CD8-positive, alpha-beta memory T cell (primary cell): ENCODE measurements at places on chromosomes 13 and 19. TPM values are rescaled to one million over a fixed set of nuclear protein-coding genes. Genes with fewer than 3 reads are reported as not detected.

The DHRS12 gene
- polyA plus RNA-seq: 35.6 TPM

DNA sequence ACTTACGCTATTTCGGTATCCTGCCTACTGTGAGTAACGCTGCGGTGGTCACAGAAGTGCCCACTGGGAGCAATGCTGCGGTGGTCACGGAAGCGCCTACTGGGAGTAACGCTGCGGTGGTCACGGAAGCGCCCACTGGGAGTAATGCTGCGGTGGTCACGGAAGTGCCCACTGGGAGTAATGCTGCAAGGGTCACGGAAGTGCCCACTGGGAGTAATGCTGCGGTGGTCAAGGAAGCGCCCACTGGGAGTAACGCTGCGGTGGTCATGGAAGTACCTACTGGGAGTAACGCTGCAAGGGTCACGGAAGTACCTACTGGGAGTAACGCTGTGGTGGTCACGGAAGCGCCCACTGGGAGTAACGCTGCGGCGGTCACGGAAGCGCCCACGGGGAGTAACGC, 52.1 kb upstream of the SOX1 start:
- no peak overlapping the region for H3K27ac ChIP-seq
- H3K36me3 ChIP-seq: no peaks in the 10 kb centered on the region
- DNase-seq: no peak
- H3K4me3 ChIP-seq: no peak overlapping the region

DNA sequence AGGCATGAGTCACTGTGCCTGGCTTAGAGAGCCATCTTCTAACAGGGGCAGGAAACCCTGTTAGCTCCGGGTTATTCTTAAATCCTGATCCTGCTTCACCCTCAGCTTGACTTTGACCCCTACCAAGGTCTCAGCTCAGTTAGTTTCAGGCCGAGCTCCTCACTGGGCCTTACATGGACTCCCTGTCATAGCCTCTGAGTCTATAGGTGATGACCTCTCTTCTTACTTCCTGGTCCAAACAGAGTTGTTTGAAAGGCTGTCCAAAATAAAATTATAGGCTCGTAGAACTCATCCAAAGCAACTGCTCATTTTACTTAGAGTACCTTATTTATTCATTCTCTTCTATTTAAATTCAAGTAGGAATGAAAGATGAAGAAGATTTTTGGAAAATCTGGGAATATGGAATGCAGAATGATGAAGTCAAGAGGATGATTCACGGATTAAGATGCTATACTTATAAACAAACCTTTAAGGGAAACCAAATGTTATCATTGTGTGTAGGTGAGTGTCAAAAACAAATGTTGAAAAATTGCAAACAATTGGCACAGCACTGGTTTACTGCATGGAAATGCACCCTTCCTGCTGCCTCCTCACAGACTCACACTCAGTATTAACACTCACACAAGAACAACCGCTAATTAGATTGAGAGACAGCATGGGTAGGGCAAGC, 174.1 kb downstream of the RGCC start:
- no peak overlapping the region for H3K4me3 ChIP-seq
- no peaks in the 10 kb centered on the region for H3K27me3 ChIP-seq
- H3K27ac ChIP-seq: no peak overlapping the region
- no peaks in the 10 kb centered on the region for H3K4me1 ChIP-seq
- H3K36me3 ChIP-seq: no peaks in the 10 kb centered on the region

The IL4I1 gene
- polyA plus RNA-seq: 13.1 TPM

DNA sequence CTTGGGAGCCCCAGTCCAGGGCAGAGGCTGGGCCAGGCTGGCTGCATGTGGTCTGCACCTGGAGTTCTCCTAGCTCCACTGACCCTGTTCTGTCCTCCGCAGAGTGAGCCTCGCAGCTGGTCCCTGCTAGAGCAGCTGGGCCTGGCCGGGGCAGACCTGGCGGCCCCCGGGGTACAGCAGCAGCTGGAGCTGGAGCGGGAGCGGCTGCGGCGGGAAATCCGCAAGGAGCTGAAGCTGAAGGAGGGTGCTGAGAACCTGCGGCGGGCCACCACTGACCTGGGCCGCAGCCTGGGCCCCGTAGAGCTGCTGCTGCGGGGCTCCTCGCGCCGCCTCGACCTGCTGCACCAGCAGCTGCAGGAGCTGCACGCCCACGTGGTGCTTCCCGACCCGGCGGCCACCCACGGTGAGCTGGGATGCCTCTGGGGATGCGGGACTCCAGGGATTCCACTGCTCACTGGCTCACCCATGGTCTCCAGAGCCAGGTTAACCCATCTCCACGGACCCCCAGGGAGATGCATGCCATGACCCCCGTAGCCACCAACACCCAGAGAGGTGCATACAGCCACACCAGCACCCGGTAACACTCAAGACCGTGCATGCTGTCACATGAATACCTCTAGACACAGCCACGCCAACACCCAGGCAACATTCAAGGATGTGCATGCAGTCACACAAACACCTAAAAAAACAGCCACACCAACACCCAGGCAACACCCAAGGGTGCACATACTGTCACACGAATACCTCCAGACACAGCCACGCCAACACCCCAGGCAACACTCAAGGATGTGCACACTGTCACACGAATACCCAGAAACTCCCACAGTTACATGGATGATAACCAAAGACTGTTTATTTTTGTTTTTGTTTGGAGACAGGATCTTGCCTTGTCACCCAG, 8.2 kb downstream of the PKN1 start:
- peak overlapping the region; percentile 75 for H3K4me3 ChIP-seq
- no peaks in the 10 kb centered on the region for H3K27me3 ChIP-seq
- peaks cover 42% of the 10 kb centered on the region for H3K36me3 ChIP-seq
- H3K27ac ChIP-seq: no peak overlapping the region

- DNase-seq: no peak
- H3K27me3 ChIP-seq: no peaks in the 10 kb centered on the region
- no peaks in the 10 kb centered on the region for H3K36me3 ChIP-seq
- H3K4me3 ChIP-seq: no peak overlapping the region
- H3K4me1 ChIP-seq: no peaks in the 10 kb centered on the region
Measured at GRCh38 chr13:96780105-96780504, 214.2 kb downstream of the OXGR1 start.

The COMP gene
- polyA plus RNA-seq: not detected

GRCh38 chr13:29674532-29674931, 79.0 kb upstream of the SLC7A1 start:
- H3K36me3 ChIP-seq: no peaks in the 10 kb centered on the region
- no peaks in the 10 kb centered on the region for H3K27me3 ChIP-seq
- DNase-seq: no peak

DNA sequence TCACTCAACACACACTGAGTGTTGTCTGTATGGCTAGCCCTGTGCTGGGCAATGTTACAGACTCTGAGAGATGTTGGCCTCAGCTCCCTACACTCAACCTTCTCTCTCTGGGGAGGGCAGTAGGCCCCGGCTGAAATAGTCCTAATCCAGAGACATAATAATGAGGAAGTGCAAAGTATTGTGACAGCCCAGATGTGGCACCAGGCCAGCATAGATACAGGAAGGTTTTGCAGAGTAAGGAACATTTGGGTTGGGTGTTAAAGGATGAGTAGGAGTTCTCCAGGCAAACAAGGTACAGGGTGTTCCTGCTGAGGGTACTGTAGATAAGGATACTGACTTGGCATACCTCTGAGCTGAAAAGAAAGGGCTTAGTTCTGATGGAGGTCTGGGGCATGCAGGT, 2.4 kb downstream of the LIN7B start:
- H3K4me3 ChIP-seq: no peak overlapping the region
- H3K36me3 ChIP-seq: no peaks in the 10 kb centered on the region
- H3K27me3 ChIP-seq: no peaks in the 10 kb centered on the region
- H3K4me1 ChIP-seq: peaks cover 18% of the 10 kb centered on the region
- DNase-seq: no peak
- no peak overlapping the region for H3K27ac ChIP-seq

GRCh38 chr19:44611812-44612295, 1.5 kb upstream of the IGSF23 start:
- DNase-seq: no peak
- H3K27me3 ChIP-seq: no peaks in the 10 kb centered on the region
- no peak overlapping the region for H3K4me3 ChIP-seq
- H3K36me3 ChIP-seq: no peaks in the 10 kb centered on the region
- no peak overlapping the region for H3K27ac ChIP-seq

DNA sequence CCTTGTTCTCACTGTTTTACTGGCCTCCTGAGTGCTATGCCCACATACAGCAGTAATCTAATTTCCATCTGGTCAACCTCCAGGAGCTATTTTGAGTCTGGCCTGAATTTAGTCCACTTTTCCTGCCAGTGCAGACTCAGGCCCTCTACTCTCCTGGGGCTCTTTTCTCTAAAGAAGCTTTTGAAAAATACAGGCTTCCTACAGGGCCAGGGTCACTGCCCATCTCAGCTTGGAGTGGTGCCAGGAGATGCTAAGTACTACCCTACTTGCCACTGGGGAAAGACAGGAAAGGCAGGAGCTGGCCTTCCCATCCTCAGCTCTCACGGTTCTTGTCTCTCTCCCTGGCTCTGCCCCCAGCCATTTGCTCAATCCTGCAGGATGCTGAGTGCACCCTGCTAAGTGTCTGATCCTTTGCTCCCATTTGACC, 101.7 kb upstream of the SERP2 start:
- DNase-seq: no peak
- no peak overlapping the region for H3K4me3 ChIP-seq

GRCh38 chr13:43482026-43482425, 304.7 kb downstream of the ENOX1 start:
- H3K4me1 ChIP-seq: no peaks in the 10 kb centered on the region
- H3K36me3 ChIP-seq: no peaks in the 10 kb centered on the region
- H3K27me3 ChIP-seq: no peaks in the 10 kb centered on the region
- DNase-seq: no peak
- no peak overlapping the region for H3K27ac ChIP-seq
- H3K4me3 ChIP-seq: no peak overlapping the region

The ZNF726 gene
- polyA plus RNA-seq: 1.6 TPM

- no peak overlapping the region for H3K4me3 ChIP-seq
- H3K36me3 ChIP-seq: peaks cover 45% of the 10 kb centered on the region
- no peaks in the 10 kb centered on the region for H3K4me1 ChIP-seq
- H3K27me3 ChIP-seq: no peaks in the 10 kb centered on the region
- no peak for DNase-seq
- no peak overlapping the region for H3K27ac ChIP-seq
Measured at GRCh38 chr19:11019824-11020223, 59.0 kb downstream of the SMARCA4 start.

DNA sequence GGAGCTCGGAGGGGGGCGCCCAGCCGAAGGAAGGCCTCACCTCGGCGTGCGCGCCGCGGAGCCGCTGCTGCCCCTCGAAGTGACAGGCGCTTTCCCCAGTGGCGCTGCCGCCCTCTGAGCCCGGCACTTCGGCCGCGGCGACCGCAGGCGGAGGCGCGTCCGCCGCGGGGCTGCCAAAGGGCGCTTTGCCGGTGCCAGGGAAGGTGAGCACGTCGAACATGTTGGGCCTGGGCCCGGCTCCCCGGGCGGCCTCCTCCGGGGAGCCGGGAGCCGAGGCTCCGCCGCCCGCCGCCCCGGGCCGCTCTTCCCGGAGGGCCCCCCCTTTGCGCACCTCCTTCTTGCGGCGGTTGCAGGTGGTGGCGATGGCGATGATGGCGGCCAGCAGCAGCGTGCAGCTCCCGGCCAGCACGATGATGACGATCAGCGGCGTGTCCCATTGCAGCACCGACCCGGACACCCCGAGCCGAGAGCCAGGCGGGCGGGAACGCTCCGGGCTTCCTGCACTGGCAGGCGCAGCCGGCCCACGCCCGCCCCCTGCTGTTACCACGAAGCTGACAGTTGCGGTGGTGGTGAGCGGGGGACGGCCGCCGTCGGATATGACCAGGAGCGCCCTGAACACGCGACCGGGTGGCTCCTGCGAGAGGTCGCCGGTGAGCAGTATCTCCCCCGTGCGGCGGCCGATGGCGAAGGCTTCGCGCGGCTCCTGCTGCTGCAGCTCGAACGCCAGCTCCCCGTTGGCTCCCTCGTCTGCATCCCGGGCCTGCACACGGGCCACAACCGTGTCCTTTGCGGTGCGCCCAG, 2.5 kb downstream of the PCDH8 start:
- no peak overlapping the region for H3K4me3 ChIP-seq
- peaks cover 32% of the 10 kb centered on the region for H3K27me3 ChIP-seq
- peaks cover 9% of the 10 kb centered on the region for H3K4me1 ChIP-seq
- DNase-seq: no peak
- no peaks in the 10 kb centered on the region for H3K36me3 ChIP-seq

DNA sequence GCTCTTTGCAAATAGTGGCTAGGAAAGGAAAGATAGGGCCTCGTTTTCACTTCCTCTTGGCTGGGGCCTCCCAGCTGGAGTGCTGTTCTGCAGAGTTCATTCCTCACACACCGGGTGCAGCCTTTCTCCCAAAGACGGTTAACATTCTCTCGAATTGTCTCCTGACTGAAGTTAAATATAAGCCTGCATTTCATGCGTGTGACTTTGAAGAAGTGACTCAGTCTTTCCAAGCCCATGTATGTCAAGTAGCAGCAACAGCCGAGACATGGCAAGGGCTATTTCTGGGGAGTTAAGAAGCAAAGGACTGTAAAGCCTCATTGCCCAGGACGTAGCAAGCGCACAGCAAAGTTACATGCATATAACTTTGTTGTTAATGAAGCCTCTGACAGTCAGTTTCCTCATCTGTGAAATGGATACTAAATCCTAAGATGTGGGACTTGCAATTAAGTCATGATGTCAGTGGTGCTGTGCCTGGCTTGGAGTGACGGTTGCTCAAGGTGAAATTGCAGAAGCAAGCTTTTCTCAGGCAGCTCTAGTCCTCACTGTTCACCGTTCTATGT, 502.4 kb downstream of the MYO16 start:
- no peak overlapping the region for H3K4me3 ChIP-seq
- no peaks in the 10 kb centered on the region for H3K4me1 ChIP-seq
- no peaks in the 10 kb centered on the region for H3K36me3 ChIP-seq
- no peak for DNase-seq

DNA sequence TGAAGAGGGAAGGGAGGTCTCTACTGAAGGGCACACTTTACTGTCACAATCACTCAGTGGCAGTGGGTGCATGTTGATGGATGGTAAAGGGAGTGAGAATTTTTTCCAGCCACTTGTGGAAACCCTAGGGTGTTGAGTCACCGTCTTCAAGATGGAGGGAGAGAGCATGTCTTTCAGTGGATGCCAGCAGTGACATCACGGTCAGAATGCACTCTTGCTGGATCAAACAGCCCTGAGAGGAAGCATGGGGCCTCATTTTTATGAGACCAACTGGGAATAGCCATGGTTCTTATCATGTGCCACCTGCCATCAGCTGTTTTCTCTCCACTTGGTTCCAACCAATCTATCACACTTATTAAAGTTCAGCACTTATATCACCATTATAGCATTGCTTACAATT, 182.5 kb downstream of the KCNRG start:
- no peaks in the 10 kb centered on the region for H3K27me3 ChIP-seq
- DNase-seq: no peak
- H3K27ac ChIP-seq: no peak overlapping the region
- no peak overlapping the region for H3K4me3 ChIP-seq
- H3K4me1 ChIP-seq: no peaks in the 10 kb centered on the region

GRCh38 chr13:58949646-58950045, 1214.1 kb downstream of the DIAPH3 start:
- DNase-seq: no peak
- H3K27ac ChIP-seq: no peak overlapping the region
- H3K27me3 ChIP-seq: no peaks in the 10 kb centered on the region
- no peak overlapping the region for H3K4me3 ChIP-seq
- H3K36me3 ChIP-seq: no peaks in the 10 kb centered on the region
